ENCODE measurements at places on chromosomes 4 and X.
A peak's percentile ranks its signal among the peaks of the same experiment; 100 is the strongest.

GRCh38 chr4:43126595-43126994 lies 234.1 kb downstream of the GRXCR1 start:
- no peak for DNase-seq

DNA sequence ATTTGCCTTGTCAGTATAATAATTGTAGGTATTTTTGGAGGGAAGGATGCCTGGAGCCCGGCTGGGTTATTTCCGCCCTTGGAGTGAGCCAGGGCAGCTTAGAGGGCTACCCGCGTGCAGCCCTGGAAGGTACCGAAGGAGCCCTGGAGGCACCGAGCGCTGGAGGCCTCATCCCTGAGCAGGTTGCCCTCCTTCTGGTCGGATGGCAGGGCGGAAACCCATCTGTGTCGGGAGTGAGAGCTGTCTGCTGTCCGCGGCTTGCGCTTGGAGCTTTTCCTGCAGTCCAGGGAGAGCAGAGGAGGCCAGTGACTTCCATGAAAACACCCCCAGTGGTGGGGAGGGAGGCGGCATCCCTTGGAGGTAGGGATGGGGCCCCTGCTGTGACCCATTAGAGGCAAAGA lies 122.1 kb downstream of the TBL1X start:
- DNase-seq: no peak

DNA sequence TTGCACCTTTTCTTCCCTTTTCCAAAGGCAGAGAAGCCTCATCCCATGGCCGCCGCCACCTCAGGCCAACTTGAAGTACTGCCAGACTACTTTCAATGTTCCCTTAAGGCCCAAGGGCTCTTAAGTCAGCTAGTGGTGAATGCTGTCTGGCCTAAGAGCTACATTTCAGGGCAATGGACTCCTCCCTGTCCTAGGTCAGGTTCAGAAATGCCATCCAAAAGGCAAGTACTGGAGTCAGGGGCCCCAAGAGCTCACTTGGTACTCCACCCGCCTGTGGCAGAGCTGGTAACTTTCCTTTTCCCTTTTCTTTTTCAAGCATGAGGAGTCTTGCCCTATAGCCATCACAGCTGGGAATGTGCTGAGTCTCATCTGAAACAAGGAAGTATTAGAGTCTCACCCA lies 327.1 kb downstream of the NAP1L3 start:
- DNase-seq: no peak

- no peak for DNase-seq
These were observed 282.4 kb downstream of the ANK2 start for GRCh38 chr4:113331811-113332210.

GRCh38 chrX:10450229-10450958 lies 170.0 kb downstream of the MID1 start:
- DNase-seq: peak; percentile 81

GRCh38 chr4:46389301-46389775 lies 590 bp downstream of the GABRA2 start:
- DNase-seq: peak; percentile 16

DNA sequence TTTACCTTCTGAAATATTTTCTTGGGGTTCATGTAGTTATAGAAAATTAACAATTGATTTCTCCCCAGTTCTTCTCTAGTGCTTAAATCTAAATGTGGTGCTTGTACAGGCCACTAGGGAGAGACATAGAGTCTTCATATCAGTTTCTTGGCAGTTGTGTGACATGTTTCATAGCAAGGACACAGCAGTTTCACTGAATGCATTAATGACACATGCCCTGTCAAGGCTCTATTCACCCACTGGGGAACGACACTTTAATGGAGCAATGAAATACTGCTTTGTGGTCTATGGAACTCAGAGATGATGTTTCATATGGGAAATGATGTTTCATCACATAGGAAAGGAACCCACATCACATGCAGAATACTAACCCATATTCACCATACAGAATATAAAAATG lies 2.8 kb downstream of the VEGFC start:
- peak; percentile 74 for DNase-seq
